ENCODE measurements at places on chromosomes 11 and 22. TPM values are rescaled to one million over a fixed set of nuclear protein-coding genes. Genes with fewer than 3 reads are reported as not detected.

The APOBEC3A gene
- 0.94 TPM for polyA plus RNA-seq

The ANKK1 gene
- polyA plus RNA-seq = 0.26 TPM

The FGF3 gene
- not detected for polyA plus RNA-seq

The RAPSN gene
- 126 TPM for polyA plus RNA-seq

The FLRT1 gene
- polyA plus RNA-seq = 2.8 TPM

- DNase-seq = no peak
Measured at GRCh38 chr11:62193952-62194351, 3.9 kb downstream of the SCGB1D1 start.

DNA sequence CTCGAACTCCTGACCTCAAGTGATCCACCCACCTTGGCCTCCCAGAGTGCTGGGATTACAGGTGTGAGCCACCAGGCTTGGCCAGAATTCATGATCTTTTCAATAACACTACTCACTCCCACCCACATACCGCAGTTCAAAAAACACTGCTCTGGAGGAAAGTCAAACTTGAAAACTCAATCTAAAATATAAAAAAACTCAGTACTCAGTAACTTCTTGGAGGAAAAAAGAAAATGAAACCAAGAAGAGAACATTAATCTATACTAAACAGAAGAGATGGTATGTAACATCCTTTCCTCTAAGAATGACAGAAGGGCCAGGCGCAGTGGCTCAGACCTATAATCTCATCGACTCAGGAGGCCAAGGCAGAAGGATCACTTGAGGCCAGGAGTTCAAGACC, 58.3 kb downstream of the MRTFA start:
- no peak for DNase-seq

- DNase-seq = no peak
Measured at GRCh38 chr11:1783725-1784529, 20.2 kb upstream of the CTSD start.

DNA sequence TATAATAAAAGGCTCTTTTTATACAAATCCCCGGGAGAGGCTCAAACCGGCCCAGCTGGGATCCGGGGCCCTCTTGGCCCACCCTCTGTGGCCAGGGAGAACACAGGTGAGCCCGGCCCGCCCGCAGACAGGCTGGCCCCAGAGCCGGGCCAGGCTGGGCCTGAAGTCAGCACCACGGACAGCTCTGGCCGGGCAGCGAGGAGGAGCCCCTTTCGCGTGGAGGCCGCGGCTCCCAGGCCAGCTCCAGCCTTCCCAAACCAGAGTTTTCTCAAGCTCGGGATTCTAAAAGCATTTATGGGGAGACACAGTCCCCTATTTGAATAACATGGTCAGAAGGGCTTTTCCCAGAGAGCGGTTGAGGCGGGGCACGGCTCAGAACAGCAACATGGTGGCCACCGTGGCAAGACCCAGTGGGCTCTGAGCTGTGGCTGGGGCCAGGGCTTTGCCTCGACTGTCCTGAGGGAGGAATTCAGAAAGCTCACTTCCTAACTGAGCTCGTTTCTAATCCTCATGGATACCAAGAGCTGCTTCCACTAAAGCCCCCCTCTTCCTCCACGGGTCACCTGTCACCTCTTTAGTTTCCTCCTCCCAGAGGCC, 115.4 kb downstream of the BRD1 start:
- DNase-seq = peak; percentile 31

GRCh38 chr22:48869161-48869560, 958.5 kb downstream of the BRD1 start:
- DNase-seq = no peak

- peak; percentile 80 for DNase-seq
Measured at GRCh38 chr11:111417766-111418435, 38.8 kb upstream of the POU2AF1 start.

GRCh38 chr22:36116127-36116526, 44.4 kb downstream of the APOL3 start:
- no peak for DNase-seq

DNA sequence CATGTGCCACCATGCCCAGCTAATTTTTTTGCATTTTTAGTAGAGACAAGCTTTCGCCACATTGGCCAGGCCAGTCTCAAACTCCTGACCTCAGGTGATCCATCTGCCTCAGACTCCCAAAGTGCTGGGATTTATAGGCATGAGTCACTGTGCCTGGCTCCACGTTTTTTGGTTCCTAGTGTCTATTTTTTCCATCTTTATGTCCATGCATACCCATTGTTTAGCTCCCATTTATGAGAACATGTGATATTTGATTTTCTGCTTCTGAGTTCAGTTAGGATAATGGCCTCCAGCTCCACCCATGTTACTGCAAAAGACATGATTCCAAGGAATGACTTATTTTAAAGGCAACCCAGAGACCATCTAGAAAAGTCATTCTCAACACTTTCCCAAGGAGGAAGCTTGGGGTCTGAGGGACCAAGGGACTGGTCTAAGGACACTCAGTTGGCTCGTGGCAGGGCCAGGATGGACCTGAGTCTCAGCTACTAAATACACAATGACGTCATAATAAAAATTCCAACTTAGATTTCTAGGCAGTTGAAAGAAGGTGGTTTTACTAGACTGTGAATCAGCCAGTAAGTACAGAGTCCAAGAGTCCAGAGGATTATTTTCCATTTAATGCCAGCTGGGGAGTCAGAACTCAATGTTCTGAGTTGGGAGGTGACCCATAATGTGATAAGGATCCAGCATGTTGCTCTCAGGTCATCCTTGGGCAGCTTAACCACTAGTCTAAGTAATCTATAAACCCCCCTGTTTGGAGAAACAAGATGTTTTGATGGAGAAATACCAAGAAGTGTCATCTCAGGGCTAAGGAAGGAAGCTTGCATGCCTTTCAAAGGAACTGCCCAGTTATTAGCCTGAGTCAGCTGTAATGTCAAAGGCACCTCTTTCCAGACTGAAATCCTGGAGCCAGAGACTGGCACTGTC, 39.4 kb downstream of the ABTB2 start:
- DNase-seq = no peak
